ENCODE measurements at places on chromosomes 2 and 18. TPM values are rescaled to one million over a fixed set of nuclear protein-coding genes. Genes with fewer than 3 reads are reported as not detected.

Gene BCL2
- 16.0 TPM for total RNA-seq

Gene DPP10
- total RNA-seq: 6.7 TPM

Gene POTEJ
- total RNA-seq: 76.1 TPM

Gene GKN1
- total RNA-seq: not detected

Gene TRIM43
- total RNA-seq: 1.3 TPM

GRCh38 chr2:226792155-226792881, 7.3 kb downstream of the IRS1 start:
- no peak for DNase-seq

- DNase-seq: no peak
Measured at GRCh38 chr2:102809291-102810189, 47.7 kb downstream of the TMEM182 start.

DNA sequence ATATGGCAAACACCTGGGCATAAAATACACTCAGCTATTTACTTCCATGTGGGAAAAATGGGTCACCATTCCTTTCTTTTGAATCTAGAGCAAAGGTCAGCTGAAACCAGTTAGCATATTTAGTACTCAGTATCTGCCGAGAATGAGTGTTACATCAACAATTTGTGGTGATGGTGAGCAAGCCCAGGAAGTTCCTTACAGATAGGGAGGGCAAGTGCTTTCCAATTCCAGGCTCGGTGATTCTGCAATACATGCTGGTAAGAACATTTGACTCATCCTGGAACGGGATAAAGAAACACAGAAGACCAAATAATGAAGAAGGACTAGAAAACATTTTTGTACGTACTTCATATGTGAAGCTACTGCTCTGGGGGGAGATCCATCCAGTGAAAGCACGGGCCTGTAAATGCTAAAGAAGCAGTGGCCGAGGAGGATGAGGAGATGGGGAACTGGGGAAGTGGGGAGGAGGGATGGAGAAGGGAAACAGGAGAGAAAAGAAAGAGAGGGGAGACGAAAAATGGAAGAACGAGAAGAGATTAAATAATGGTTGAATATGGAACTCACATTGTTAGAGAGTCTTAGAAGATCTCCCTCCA, 251.9 kb downstream of the TTC32 start:
- no peak for DNase-seq

GRCh38 chr2:187617905-187618304, 63.7 kb upstream of the TFPI start:
- DNase-seq: no peak

GRCh38 chr2:116877274-116877673, 937.2 kb upstream of the DDX18 start:
- DNase-seq: no peak

DNA sequence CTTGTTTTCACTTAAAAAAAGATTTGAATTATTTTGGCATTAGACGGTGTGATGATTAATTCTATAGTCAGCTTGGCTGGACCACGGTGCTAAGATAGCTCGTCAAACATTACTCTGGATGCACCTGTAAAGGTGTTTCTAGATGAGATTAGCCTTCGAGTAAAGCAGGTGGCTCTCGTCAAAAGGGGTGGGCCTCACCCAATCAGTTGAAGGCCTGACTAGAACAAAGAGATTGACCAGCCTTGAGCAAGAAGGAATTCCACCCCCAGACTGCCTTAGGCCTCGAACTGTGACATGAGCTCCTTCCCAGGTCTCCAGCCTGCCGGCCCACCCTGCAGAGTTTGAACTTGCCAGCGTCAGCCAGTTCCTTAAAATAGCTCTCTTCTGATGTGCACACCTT, 73.4 kb downstream of the TWIST2 start:
- no peak for DNase-seq

- no peak for DNase-seq
Measured at GRCh38 chr18:24982831-24983230, 369.1 kb downstream of the ZNF521 start.

GRCh38 chr2:148526509-148527346, 117.8 kb upstream of the EPC2 start:
- DNase-seq: no peak

DNA sequence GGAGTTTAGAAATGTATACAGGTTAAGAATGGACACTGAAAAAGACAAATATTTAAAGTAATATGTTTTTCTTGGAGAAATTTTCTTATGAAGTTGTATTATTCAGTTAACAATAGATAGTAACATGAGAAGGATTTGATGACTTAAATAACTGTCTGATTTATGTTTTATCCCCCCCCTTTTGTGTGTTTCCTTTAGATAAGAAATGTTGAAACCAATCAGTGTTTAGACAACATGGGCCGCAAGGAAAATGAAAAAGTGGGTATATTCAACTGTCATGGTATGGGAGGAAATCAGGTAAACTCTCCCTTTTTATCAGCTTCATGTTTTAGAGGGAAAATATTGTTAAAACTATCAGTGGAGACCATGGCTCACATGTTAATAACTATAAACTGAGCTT, 289.7 kb upstream of the KCNJ3 start:
- DNase-seq: no peak

DNA sequence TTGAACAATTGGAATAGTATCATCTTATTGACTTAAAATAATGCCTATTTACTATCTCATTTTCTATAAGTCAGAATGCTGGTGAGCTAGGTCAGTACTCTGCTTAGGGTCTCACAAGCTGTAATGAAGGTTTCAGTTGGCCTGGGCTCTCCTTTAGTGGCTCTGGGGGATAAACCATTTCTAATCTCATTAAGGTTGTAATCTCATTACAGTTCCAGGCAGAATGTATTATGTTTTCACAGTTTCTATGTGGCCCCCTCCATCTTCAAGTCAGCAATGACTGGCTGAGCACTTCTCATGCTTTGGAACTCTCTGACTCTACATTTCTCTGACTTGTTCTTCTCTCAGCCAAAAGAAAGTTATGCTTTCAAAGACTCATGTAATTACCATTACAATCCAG, 163.1 kb downstream of the CCDC178 start:
- DNase-seq: no peak

GRCh38 chr2:200613692-200614091, 27.9 kb downstream of the AOX1 start:
- no peak for DNase-seq

GRCh38 chr2:44936715-44937687, 4.5 kb upstream of the SIX3 start:
- DNase-seq: no peak

Measured in testis (tissue), 5 donors.